Renal pelvis (tissue), 12 donors: ENCODE measurements at places on chromosomes 7 and 10. TPM values are rescaled to one million over a fixed set of nuclear protein-coding genes. Genes with fewer than 3 reads are reported as not detected.

COMMD3 gene
- polyA plus RNA-seq: 79.3 TPM

CASD1 gene
- polyA plus RNA-seq: 35.2 TPM

ZNF862 gene
- polyA plus RNA-seq: 17.9 TPM

SUN1 gene
- polyA plus RNA-seq: 172 TPM

IGFBP1 gene
- polyA plus RNA-seq: 0.50 TPM
